GM18507 (cell line): ENCODE measurements at places on chromosomes 3 and 15.

- no peak for DNase-seq
These were observed 15.4 kb upstream of the SHF start for GRCh38 chr15:45203182-45203581.

GRCh38 chr3:5951026-5951425, 763.5 kb downstream of the EDEM1 start:
- DNase-seq, result no peak

DNA sequence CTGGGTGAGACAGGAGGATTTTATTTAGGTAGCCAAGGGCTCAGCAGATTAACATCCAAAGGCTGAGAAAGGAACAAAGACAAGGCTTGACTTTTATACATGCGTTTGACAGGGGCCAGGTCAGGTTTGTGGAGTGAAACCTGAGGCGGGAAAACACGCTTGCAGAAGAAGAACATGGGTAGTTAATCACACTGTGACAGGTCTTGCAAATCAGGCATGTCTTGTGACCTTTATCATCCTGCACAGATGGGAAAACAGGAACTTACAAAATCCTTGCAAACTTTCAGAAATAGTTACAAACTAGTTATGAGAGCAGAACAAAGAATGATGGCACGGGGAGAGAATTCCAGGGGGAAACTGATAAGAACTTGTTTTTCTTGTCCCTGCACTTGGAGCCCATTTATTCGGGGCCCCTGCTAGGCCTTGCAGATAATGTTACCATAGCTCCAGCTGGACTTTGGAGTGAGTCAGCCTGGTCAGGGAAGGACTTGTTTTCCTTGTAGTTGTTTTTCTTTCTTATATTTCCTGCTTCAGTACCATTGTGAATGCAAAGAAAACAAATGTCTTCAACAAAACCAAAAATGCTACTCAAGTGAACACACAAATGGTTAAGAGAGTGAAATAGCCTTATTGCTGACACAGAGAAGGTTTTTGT, 965.9 kb upstream of the ROBO1 start:
- no peak for DNase-seq

DNA sequence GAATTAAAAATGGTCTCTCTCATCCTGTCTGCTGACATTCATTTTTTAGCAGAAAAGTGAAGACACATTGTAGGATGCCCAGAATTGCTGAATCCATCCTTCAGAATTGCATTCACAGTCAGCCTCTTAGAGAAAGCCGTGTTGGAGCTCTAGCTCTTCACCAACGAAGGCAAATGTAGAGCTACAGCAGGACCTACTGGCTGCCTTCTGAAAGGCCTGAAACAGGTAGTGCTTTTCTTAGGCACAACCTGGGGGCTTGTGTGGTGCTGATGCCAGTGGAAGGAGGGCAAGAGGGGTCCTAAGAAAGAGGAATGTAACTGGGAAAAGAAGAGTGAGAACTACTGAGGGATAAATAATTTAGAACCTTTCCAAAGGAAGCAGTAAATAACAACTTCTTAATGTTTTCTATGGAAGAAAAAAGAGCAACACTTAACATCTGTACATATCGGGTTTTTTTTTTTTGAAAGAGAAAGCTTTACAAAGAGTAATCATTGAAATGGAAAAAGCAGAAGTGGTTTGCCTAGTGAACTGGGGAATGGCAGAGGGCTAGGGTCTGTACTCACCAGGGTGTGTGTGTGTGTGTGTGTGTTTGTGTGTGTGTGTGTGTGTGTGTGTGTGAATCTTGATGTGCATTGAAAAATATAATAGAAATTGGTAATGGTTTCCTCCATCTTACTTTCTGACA, 297.8 kb downstream of the SATB1 start:
- DNase-seq, result peak; percentile 17

GRCh38 chr3:45224824-45225464, 1.1 kb downstream of the TMEM158 start:
- DNase-seq, result no peak

DNA sequence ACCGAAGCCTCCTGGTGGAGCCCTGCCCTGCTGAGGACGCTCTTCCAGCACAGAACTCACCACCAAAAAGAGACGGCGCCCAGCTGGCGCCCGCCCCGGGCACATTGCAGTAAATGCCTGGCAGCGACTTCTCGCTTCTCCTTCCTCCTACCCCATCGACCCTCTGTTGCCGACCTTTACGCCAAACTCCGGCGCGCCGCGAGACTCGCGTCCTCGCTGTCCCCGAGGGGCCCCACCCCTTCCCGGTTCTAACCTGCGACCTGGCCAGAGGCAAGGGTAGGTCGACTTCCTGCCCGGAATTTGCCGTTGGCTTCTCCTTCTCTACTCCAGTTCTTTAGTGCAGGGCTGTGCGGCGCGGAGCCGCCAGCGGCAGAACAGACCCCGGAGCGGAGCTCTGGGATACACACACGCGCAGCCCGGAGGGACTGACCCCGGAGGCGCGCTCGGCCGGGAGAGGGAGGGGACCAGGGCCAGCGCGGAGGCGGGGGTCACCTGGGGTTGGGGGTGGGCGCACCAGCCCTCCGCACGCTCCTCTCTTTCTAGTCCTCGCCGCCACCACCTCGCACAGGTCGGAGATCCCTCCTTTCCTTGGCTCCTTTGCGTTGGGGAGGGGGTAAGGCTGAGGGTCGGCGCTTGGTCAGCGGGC, 226.6 kb upstream of the AZI2 start:
- DNase-seq, result no peak

DNA sequence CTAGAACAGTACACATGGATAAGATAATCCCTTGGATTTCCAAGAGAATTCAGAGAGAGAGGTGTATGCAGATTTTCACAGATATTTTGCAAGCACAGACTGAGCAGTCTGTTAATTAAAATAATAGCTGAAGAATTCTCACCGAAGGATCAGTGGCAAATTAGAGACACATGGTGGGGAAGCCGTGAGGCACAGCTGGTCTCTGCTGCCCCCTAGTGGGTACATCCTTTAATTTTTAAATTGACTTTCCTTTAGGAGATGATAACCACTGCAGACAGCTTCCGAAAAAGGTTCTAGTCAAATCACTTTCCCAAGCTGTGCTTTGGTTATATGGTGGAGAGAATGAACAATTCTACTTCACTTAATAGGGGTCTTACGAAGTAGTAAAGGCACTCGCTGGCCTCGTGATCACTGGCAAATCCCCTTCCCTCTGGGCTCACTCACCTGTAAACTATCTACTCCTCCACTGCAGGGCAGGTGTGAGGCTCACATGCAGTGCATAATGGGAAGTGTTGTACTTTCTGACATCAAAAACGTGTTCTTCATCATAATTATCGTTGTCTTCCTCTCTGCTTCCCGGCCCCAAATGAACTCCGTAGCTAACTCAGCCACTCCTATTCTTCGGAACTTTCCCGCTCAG, 19.5 kb downstream of the MESD start:
- DNase-seq, result no peak

GRCh38 chr3:85171976-85172375, 213.2 kb downstream of the CADM2 start:
- no peak for DNase-seq

DNA sequence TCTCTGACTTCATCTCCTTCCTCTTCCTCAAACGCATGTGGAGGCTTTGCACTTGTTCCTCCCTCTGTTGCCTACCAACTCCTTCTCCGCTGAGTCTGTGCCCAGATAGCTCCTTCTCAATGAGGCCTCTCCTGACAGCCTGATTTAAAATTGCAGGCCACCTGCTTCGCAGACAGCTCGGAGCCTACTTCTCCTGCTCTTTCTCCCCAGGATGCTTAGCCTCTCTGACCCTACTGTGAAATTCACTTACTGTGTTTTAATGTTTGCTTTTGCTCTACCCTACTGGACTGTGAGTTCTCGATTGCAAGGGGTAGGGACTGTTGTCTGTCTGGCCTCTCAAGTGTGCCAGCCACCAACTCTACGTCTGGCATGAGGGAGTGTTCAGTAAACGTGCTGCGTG, 83.4 kb downstream of the EEFSEC start:
- no peak for DNase-seq

GRCh38 chr3:101574388-101575112, 570 bp downstream of the PCNP start:
- peak; percentile 15 for DNase-seq

DNA sequence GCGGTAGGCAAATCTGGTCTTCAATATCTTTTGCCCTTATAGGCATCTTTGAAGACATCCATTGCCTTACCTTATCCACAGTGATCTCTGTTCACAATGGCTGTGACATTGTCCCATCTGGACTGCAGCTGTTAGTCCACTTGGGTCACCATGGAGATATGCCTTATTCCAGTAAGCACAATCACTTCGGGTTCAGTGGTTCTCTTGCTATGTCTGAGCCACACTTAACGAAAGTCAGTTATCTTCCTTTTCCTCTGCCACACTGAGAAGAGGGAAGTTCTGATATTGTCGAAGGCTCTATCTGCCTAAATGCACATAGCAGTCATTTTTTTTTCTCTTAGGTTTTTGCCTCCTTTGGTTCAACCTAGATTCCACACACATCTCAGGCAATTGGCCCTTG, 119.0 kb upstream of the SATB1 start:
- no peak for DNase-seq

DNA sequence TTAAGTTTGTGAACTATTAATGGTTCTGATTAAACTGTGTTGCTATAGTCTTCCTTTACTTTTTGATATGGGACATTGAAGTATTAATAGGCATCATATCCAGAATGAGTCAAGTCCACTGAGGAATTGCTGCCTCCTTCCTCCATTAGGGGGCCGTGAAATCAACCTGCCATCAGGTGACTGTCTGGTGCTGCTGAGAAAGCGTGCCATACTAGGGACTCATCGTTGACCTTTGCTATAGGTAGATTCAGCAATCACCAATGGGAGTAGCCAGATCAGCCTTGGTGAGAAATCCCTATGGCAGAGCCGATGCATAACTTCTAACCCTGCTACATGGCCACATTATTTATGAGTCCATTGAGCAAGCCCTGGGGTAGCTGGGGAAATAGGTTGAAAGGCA, 30.1 kb upstream of the SLC28A2 start:
- DNase-seq, result no peak

DNA sequence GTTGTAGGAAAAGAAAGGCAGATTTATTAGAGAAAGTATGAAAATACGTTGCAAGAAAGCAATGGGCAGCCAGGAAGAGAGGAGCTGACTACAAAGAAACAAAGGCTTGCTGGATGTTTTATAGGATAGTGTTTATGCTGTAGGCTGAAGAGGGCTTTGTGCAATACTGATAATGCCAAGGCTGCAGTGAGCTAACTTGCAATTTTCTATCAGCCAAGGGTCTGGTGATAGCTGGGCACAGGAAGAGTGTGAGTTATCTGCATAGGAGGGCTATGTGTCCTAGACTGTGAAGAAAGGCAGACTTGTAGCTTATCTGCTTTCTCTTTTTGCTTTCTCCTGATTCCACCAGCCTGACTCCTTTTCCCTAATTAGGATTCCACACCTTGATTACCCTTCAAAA, 51.3 kb upstream of the OSBPL11 start:
- DNase-seq, result no peak

DNA sequence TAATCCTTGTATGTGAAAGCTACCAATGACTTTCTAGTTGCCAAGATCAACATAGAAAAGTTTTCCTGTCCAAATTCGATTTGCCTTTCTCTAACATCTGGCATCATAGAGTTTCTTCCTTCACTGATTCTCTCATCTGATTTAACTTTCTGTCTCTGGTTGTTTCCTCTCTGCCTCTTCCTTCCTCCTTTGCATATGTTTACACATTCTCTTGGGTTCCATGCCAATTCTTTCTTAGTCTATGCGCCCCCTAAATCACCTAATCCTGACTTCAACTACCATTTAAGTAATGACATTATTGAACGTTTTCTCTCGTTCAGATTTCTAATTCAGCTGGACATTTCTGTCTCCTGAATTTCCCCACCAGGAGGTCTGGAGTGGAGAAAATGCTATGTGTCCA, 561.9 kb upstream of the TGFBR2 start:
- DNase-seq, result no peak

- no peak for DNase-seq
These were observed 392.8 kb upstream of the WNT5A start for GRCh38 chr3:55879901-55880331.

- no peak for DNase-seq
These were observed 257.0 kb upstream of the UBE2E1 start for GRCh38 chr3:23548706-23549105.

DNA sequence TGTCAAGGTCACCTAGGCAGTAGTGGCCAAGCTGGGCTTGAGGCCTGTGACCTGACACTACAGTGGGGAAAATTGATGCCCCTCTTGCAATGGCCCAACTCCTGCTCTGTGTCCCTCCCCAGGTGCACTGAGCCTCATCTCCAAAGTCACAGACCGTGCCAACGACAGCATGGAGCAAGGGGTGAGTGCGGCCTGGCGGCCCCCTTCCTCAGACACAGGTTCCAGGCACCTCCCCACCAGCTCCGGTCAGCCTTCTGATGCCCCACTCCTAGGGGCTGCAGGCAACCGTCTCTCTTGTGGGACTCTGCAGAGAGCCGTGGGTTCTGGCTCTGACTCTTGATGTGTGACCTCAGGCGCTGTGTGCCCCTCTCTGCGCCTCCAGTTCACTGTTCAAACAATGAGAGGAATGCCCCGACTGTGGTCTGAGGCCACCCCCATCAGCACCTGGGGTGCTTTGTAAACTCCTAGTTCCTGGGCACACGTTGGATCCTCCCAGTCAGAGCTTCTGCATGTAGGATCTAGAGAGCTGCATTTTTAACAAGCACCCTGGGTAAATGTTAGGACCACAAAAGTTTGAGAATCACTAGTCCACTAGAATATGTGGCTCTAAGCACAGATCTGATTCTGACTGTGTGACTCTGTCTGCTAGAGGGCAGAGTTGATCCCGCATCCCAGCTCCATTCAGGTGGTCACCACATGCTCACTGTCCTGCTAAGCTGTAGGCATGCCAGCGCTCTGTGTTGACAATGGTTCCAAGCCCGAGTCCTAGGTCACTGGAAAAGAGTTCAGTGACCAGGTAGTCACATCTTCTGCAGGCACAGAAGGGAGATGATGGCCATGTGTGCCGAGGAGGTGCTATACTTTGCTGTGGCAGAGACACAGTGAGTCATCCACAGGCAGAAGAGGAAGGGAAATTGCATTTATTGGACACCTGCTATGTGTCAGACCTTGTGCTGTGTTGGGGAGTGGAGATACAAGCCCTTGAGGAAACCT, 46.2 kb upstream of the NR2C2 start:
- DNase-seq, result no peak

DNA sequence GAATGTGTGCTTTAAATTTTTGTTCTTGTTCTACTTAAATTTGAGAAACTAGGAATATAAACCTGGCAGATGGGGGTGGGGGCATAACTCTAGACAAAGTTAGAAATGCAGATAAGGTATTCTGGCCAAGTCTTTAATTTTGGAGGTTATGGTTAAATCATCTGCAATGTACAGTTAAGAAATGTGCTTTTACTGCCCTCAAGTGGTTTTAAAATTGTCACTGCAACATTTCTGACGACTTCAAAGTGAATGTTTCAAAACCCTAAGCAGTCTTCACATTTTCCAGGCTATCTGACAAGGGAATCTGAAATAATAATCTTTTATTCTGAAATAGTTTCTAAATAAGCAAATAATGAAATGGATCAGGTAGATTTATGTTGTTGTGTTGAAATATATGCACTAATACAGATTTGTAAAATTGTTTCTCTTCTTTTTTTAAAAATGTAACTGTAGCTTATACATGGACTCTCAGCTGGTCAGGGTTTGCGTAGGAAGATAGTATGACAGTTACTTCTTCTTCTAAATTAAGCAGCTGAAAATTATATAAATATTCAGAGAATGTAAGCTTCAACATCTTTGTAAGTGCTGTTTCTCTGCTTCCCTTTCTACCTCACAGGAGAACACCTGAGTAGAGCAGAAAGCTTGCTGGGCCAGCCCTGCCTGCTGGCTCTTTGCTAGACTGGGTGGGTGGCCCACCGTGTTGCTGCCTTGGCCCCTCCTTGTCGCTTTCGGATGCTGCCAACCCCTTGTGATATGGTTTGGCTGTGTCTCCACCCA, 45.0 kb downstream of the SUCNR1 start:
- DNase-seq, result peak; percentile 5

- DNase-seq, result no peak
These were observed 565.3 kb upstream of the NR2F2 start for GRCh38 chr15:95765161-95765560.
